ENCODE measurements at places on chromosomes 3 and 15.

DNA sequence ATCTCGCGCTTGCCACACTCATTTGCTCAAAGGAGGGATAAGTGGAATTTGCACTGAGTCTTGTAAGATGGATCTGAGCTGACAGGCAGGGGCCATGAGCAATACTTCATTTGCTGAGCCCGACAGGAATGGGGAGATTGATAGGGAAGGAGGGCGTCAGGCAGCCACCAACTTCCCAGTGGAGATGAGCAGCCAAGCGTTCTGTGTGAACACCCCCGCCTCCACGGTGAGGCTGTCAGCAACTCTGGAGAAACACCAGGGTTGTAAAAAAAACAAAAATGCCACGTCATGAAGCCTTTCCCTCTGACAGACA is 36.8 kb downstream of the TLE3 start:
- DNase-seq, result no peak

DNA sequence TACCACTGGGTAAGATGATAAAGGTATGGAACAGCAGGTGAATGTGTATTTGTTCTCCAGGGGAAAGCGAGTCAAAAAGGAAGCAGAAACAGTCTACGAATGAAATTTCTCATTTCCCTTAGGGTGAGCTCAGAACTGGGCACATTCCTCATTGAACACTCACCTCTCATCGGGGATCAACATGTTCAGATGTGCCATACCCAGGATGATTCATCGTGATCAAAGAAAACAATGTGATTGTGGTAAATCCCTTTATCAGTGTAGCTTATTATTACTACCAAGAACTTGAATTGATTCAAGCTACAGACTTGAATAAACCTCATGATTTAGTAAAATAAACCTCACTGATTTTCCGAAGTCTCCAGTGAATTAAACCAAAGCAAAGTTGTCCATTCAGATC is 72.1 kb downstream of the GJD2 start:
- DNase-seq, result no peak

DNA sequence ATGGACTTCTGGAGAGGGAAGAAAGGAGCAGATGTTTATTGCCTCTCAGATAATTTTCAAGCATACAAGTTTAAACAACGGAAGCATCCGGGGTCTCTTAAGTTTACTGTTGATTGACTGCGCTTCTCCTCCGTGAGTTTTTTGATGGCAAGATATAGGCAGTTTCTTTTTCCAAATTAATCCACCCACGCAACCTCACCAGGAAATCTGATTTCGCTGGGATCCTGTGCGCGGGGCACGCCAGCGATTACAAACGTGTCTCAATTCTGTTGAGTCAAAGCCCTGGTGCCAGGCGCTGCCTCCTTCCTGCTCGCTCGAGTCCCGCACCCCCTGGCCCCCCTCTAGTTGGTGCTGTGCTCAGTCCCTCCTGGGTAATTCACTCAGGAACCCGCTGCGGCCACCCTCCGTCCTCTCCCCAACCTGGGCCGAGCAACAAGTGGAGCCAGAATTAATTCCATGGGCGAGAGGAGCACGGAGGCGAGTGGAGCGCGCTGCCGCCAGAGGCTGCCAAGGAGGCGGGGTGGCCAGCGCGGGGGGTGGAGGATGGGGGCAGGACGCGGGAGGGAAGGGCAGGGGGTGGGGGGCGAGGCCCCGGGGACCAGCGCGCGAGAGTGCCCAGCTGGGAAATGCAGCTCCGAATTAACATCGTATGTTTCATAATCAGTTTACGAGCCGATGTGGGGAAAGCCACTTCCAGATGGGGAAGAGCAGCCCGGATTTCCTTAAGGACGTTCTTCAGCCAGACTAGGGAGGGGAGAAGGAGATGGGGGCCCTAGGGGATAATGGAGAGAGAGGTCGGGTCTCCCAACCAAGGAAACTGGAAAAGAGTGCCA is 6.0 kb downstream of the WNT5A start:
- DNase-seq, result no peak

DNA sequence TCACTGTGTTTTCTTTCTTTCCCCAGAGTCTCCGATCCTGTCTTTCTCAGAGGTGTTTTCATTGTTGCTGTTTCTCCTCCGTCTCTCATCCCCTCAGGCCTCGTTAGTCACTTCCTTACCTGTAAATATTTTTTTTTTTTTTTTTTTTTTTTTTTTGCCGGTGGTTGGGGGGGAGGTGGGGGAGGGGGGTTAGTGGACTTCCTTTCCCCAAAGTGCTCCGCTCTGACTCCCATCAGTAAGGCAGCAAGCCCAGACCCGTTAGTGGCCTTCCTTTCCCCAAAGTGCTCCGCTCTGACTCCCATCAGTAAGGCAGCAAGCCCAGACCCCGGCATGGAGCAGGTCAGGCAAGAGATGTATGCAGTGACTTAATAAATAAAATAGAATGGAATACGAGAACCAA is 97.1 kb upstream of the TNFAIP8L3 start:
- no peak for DNase-seq

DNA sequence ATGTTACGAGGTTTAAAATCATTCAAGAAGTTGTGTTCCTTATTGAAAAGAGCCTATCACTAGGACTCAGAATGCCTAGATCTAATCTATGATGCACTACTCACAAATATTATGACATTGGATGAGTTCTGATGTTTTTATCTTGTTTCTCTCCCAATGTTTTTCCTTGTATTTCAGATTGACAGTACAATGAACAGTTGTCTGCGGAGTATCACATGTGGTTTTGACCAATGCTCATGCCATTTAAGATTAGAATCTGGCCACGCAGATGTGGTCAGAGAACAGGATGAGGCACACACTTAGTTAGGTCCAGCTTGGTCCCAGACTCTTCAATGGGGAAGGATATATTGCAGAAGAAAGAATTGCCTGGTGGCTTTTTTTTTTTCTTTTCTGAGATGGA is 25.6 kb upstream of the CCDC50 start:
- DNase-seq, result no peak

- DNase-seq, result no peak
Observed at GRCh38 chr3:50665081-50665840, 9.5 kb upstream of the DOCK3 start.

DNA sequence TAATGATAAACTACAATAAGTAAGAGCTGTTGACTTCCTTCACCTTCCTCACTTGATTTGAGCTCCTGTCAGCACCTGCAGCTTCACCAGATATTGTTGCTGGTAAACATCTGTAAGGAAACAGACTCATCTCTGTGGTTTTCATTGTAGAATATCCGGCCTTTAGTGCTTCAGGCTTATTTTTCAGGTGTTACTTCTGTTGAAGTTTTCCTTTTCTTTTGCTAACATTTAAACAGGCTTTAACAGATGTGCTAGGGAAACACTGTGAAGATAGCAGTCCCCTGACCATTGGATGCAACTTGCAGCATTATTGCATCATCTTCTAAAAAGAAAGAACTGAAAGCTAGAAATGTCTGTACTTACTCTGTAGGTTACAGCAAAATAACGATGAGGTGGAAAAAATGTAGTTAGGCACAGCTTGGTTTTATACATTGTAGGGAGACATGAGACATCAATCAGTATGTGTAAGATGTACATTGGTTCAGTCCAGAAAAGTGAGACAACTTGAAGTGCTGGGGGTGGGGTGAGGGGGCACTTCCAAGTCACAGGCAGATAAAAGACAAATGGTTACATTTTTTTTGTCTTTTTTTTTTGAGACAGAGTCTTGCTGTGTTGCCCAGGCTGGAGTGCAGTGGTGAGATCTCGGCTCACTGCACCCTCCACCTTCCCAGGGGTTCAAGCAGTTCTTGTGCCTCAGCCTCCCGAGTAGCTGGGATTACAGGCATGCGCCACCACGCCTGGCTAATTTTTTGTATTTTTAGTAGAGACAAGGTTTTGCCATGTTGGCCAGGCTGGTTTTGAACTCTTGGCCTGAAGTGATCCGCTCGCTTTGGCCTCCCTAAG is 10.2 kb downstream of the EDEM1 start:
- peak; percentile 68 for DNase-seq

DNA sequence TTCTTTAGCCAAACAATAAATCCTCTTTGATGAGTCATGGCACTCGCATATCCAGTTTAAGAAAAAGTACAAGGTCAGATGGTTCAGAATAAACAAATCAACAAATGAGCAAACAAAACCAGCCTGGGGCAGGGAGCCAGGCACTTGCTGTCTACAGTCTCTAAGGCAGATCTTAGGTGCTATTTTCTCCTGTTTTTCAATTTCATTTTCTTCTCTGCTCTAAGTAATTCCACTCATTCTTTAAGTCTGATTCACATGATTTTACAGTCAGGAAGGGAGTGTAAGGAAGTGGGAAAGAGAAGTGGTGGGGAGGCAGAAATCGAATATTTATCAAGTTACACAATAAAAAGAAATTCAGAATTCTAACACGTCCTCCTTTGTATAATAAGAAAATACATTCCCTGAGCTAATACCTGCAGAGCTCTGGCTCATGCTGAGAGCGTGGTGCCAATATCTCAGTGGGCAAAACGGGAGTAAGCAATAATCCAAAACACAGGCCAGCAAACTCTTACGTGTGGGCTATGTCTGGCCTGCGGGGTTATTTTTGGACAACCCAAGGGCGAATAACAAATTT is 298.6 kb downstream of the ADAMTS17 start:
- no peak for DNase-seq

GRCh38 chr3:127857333-127857732 is 35.0 kb upstream of the MGLL start:
- no peak for DNase-seq

DNA sequence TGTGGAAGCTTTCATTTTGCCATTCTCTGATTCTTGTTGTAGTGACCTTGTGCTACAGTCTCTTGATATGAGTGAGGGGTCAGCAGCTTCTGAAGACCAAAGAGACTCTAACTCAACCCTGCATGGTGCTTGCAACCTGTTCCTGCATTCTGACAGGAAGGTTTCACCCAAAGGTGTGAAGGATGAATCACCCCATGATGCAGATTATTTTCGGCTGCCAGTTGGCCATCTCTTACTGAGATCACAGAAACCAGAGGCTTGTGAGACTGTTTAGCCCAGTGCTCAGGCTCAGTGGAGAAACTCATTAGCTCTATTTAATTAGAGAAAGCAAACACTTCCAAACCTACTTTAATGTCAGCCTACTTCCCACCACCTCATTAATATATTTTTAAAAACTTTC is 29.2 kb upstream of the TPRG1 start:
- DNase-seq, result peak; percentile 15

GRCh38 chr3:128385080-128385832 is 81.4 kb downstream of the DNAJB8 start:
- DNase-seq, result no peak

- no peak for DNase-seq
Observed at GRCh38 chr3:102510663-102511062, 75.8 kb downstream of the ZPLD1 start.

GRCh38 chr15:29570121-29570947 is 251.9 kb downstream of the TJP1 start:
- DNase-seq, result no peak

- no peak for DNase-seq
Observed at GRCh38 chr3:139312959-139313358, 30.9 kb upstream of the MRPS22 start.

DNA sequence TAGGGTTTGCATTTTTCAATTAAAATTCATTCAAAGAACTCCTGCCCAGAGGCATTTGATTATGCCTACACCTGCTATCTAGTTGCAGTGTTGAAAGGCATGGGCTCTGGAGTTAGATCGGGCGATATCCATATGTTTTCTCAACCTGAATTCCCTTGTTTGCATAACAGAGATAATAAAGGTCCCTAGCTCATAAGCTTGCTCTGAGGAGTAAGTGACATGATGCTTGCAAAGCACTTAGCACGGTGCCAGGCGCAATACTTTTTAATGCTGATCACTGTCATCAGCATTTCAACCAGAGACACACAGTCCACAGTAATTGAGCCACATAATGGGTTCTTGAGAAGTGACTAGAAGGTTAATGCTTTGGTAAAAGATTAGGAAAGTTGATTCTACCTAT is 106.3 kb upstream of the SAMMSON start:
- no peak for DNase-seq

DNA sequence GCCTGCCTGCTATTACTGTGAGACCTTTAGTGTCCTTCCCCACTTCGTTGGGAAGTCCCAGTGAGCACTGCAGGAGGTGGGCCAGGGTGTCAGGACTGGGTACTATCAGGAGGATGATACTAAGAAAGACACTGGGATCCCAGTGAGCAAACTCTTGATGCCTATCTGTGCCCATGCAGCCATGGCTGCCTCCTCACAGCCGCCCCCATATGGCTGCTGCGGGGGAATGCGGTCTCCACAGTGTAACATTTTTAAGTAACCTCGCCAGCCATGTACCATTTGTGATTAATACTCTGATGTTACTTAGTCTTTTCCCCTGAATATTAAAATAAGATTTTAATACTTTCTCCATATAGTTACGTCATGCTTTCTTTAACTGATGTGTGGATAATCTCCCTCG is 312.2 kb downstream of the RYR3 start:
- no peak for DNase-seq

DNA sequence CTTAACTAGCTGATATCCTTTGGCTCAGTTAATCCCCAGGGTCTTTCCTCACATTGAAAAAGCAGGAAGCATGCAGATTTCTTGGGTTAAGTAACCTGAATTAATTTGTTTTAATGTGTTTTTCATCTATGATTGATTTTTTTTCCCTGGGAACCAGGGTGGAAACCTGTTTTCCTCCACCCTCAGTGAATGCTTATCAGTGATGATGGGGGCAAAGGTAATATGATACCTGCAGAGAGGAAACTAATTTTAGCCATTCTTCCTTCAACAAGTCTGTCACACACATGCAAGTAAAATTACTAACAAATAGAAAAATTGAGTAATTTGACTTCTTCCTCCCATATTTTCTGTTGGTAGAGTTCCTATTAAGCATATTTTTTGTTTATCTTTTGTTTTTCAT is 5.9 kb downstream of the CASR start:
- DNase-seq, result no peak

DNA sequence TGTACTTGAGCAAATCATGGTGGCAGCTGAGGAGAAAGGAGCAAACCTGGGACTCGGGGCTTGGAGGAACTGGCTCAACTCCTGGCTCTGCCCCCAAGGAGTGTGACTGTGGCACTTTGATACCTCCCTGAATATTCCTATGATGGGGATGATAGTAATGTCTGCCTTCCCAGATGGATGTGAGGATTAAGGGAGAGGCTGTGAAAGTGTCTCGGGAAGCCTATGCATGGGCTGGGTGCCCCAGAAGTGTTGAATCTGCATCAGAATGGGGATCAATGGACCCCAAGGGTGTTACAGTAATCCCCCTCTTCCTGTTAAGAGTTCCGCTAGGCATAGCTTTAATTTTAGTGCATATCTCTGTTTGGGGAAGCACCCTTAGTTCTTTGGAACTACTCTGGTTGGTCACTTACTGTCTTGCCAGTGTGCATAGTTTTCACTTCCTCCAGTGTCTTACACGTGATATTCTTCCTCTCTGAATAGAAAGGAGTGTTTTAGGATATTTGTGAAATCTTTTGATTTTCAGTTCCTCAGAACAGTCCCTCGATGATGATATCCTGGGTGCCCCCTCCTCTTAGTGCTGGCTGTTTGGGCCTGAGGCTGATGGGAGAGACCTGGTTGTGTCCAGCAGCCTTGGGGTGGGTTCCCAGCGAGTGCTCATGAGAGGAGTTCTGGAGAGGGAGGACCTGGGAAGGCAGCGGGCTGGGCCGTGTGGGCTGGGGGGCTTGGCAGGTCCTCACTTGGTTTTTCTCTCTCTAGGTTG is 97.5 kb downstream of the CHDH start:
- DNase-seq, result no peak
